LoVo (cell line): ENCODE measurements at places on chromosomes 6 and 20.

DNA sequence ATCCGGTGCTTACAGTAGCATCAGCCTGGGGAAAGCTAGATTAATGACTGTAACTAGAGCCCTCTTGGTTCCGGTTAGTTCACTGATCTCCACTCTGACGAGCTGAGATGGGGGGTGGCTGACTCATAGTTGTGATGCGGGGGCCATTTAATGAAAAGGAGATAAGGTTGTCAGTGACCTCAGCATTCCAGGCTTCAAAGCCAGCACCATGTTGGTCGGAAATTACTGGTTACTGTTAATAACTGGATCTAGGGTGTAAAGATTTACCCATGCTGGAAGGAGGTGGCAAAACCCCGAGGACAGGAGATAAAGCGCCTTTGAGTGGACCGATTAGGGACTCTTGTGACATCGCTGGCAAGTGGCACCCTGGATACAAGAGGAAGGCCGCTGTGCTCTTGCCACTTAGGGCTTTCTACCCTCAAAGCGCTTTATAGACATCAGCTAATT lies 21.1 kb downstream of the FOXC1 start:
- DNase-seq: no peak

DNA sequence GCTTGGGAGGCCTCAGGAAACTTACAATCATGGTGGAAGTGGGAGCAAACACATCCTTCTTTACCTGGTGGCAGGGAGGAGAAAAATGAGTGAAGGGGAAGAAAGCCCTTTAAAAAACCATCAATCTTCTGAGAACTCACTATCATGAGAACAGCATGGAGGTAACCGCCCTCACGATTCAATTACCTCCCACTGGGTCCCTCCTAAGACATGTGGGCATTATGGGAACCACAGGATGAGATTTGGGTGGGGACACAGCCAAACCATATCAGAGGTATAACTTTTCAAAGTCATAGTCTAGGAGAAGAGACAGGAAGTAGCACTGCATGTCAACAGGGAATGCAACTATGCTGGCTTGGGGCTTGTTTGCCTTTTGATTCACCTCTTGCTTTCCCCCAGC lies 59.9 kb upstream of the DTNBP1 start:
- DNase-seq: no peak

GRCh38 chr20:34977365-34978091 lies 21.9 kb downstream of the MYH7B start:
- DNase-seq: no peak

DNA sequence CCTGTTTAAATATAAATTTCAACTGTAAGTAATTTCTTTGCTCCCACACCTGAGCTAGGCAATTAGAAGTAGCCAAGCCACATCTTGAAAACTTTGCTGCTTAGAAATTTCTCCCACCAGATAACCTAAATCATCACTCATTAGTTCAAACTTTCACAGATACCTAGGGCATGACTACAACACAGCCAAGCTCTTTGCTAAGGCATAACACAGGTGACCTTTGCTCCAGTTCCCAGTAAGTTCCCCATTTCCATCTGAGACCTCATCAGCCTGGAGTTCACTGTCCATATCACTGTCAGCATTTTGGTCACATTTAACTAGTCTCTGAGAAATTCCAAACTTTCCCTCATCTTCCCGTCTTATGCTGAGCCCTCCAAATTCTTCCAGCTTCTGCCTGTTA lies 79.8 kb upstream of the OPRM1 start:
- DNase-seq: no peak
